ENCODE measurements at places on chromosomes 7 and 10. TPM values are rescaled to one million over a fixed set of nuclear protein-coding genes. Genes with fewer than 3 reads are reported as not detected.

GRCh38 chr7:148702876-148703670 lies 4.4 kb downstream of the CUL1 start:
- no peaks in the 10 kb centered on the region for H3K27me3 ChIP-seq
- peak overlapping the region; percentile 4 for H3K4me3 ChIP-seq
- peaks cover 68% of the 10 kb centered on the region for H3K4me1 ChIP-seq
- H3K36me3 ChIP-seq: peaks cover 11% of the 10 kb centered on the region
- peak overlapping the region; percentile 64 for H3K27ac ChIP-seq
- no peak for DNase-seq

DNA sequence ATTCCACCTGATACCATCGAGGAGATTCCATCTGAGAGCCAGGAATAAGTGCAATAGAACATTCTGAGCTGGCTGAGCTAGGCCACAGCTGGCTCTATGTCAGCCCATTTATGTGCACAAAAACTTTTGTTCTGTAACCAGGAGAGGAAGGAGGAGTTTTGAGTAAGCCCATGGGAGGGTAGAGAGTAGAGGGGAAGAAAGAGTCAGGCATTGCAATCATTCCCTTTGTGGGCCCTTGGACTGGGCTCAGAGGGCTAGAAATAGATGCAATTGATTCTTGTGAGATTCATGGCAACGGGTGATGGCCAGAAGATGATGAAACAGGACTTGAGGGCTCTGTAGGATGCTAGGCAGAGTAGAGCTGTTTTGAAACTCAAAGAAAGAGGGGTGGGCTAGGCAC lies 104.6 kb upstream of the KIF5B start:
- no peaks in the 10 kb centered on the region for H3K27me3 ChIP-seq
- no peaks in the 10 kb centered on the region for H3K36me3 ChIP-seq
- DNase-seq: no peak

The CCM2 gene
- 87.9 TPM for total RNA-seq

The PILRA gene
- 0.29 TPM for total RNA-seq

GRCh38 chr7:14924398-14924797 lies 21.8 kb upstream of the DGKB start:
- no peaks in the 10 kb centered on the region for H3K36me3 ChIP-seq
- no peaks in the 10 kb centered on the region for H3K27me3 ChIP-seq
- no peak for DNase-seq
- no peaks in the 10 kb centered on the region for H3K4me1 ChIP-seq
- H3K4me3 ChIP-seq: no peak overlapping the region

GRCh38 chr7:21568762-21569161 lies 25.9 kb downstream of the DNAH11 start:
- H3K36me3 ChIP-seq: no peaks in the 10 kb centered on the region
- no peak for DNase-seq
- no peak overlapping the region for H3K27ac ChIP-seq

GRCh38 chr7:111012799-111013675 lies 77.9 kb upstream of the LRRN3 start:
- H3K4me3 ChIP-seq: peak overlapping the region; percentile 37
- peak; percentile 67 for DNase-seq
- peaks cover 72% of the 10 kb centered on the region for H3K4me1 ChIP-seq
- peaks cover 5% of the 10 kb centered on the region for H3K36me3 ChIP-seq
- H3K27ac ChIP-seq: peak overlapping the region; percentile 86
- H3K27me3 ChIP-seq: no peaks in the 10 kb centered on the region

The DNTT gene
- total RNA-seq: not detected

GRCh38 chr7:152050547-152050971 lies 25.1 kb downstream of the GALNT11 start:
- H3K36me3 ChIP-seq: peaks cover 11% of the 10 kb centered on the region
- no peaks in the 10 kb centered on the region for H3K27me3 ChIP-seq
- no peak overlapping the region for H3K4me3 ChIP-seq
- H3K4me1 ChIP-seq: peaks cover 2% of the 10 kb centered on the region

- DNase-seq: no peak
- H3K4me1 ChIP-seq: no peaks in the 10 kb centered on the region
- H3K27me3 ChIP-seq: no peaks in the 10 kb centered on the region
- H3K27ac ChIP-seq: no peak overlapping the region
- no peak overlapping the region for H3K4me3 ChIP-seq
Observed at GRCh38 chr7:43458330-43459018, 124.4 kb upstream of the STK17A start.

DNA sequence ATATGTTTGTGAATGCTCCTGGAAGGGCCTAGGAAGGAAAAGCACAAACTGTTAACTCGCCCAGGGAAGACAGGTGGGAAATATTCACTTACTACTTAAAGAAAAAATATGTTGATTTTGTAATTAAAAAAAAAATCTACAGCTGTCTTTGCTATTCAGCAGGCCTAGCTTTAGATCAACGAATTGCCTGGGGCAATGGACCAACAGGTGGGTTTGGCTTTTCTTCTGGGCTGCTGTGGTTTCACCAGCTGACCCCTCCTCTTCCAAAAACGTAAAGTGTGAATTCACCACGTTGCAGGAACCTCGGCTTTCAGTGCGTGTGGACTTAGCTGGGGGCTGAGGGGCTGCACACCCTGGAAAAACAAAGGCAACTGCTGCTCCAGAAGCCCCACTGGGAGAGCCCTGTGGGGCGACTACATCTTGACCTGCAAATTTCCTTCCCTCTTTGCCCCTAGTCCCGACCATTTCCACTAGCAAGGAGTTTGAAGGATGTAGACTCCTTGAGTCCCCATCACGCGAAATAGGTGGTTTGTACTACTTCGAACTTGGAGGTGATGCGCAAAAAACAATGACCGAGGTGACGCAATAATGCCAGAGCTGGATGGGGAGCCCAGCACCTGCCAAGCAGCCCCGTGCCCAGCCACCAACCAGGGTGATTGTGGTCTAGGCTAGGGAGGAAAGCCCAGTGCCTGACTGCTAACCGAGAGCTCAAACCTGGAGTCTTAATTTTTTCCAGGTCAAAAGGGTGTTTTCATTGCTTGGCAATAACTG lies 7.4 kb downstream of the PRLHR start:
- no peaks in the 10 kb centered on the region for H3K4me1 ChIP-seq
- no peak for DNase-seq
- no peaks in the 10 kb centered on the region for H3K36me3 ChIP-seq
- peaks cover 1% of the 10 kb centered on the region for H3K27me3 ChIP-seq

GRCh38 chr7:16422103-16422435 lies 731 bp upstream of the CRPPA start:
- no peak overlapping the region for H3K27ac ChIP-seq
- no peaks in the 10 kb centered on the region for H3K27me3 ChIP-seq
- no peaks in the 10 kb centered on the region for H3K36me3 ChIP-seq
- peak overlapping the region; percentile 70 for H3K4me3 ChIP-seq
- peaks cover 13% of the 10 kb centered on the region for H3K4me1 ChIP-seq
- no peak for DNase-seq

DNA sequence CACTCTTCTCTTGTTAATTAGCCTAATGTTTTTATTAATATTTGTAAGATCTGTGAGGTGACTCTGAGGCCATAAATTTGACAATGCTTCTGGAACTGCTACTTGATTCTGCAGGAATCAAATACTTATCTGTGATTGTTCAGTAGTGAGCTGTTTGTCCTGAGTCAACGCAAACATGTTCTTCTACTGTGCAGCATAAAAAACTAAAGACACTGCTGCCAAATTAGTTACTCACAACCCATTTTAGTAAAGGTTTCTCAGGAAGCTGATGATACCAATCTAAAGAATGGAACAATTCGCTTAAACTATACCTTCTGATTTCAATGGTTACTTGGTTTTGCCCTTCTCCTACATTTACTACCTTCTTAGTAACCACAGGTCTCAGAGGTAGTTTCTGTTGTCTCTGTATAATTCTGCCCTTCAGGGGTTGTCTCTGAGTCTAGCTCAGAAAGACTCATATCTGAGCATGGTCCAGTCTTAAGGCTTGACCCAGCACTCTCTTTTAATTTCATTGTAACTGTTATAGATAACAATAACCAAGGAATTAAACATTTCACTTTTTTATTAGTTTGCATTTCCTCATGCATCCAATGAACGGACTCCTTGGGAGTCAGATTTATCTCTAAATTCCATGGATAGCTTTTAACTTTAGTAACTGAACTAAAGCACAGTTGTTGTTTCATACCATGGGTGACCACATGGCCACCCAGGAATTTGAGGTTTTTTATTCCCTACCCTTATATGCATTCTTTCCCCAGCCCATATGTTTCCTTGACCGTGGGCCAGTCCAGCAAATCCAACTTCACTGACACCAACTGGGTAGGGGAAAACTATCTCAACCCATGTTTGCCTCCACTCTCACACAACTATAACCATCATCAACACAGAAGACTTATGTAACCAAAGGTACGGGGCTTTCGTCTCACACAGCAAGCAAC lies 309.5 kb upstream of the TEX47 start:
- DNase-seq: no peak
- H3K4me3 ChIP-seq: no peak overlapping the region
- H3K27me3 ChIP-seq: peaks cover 4% of the 10 kb centered on the region

- no peaks in the 10 kb centered on the region for H3K4me1 ChIP-seq
- no peak overlapping the region for H3K4me3 ChIP-seq
- no peak for DNase-seq
- no peak overlapping the region for H3K27ac ChIP-seq
- peaks cover 14% of the 10 kb centered on the region for H3K36me3 ChIP-seq
- H3K27me3 ChIP-seq: no peaks in the 10 kb centered on the region
Observed at GRCh38 chr7:107274506-107274905, 105.7 kb downstream of the HBP1 start.

- H3K36me3 ChIP-seq: no peaks in the 10 kb centered on the region
- H3K27ac ChIP-seq: no peak overlapping the region
- no peak overlapping the region for H3K4me3 ChIP-seq
- no peaks in the 10 kb centered on the region for H3K4me1 ChIP-seq
Observed at GRCh38 chr7:24463474-24463873, 109.8 kb upstream of the PALS2 start.

DNA sequence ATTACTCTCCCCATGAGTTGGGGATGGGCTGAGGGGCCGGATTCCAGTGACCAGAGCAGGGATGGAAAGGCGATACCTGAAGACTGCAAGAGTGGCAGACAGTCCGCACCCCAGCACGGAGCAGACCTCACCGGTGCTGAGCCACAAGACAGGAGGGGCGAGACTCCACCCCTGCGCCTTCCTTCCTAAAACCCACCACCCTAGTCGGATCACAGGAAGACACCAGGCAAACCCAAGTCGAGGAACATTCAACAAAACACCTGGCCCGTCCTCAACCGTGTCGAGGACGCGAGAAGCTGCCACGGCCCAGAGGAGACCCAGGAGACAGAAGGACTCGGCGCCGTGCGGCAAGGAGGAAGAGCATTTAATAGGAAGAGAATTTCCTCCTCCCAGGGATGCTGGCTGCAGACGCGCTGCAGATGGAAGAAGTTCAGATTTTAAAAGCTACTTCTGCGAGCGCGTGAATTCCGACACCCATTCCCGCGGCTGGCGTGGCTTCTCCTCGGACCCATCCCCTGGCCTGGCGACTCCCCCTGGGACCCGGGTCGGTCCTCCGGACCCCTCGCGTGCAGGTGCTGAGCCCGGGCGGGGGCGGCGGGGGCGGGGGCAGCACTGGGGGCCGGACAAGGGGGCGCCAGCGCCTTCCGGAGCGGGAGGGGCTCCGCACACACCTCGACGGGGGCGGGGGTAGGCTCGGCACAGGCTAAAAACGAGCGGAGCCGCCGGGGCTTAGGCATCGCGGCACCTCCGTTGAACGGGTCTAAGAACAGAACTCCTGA lies 563 bp upstream of the UTF1 start:
- no peak overlapping the region for H3K27ac ChIP-seq
- H3K27me3 ChIP-seq: peaks cover 57% of the 10 kb centered on the region
- H3K4me1 ChIP-seq: peaks cover 20% of the 10 kb centered on the region
- H3K36me3 ChIP-seq: no peaks in the 10 kb centered on the region
- H3K4me3 ChIP-seq: no peak overlapping the region

GRCh38 chr7:33554576-33554975 lies 350.8 kb upstream of the BMPER start:
- H3K27me3 ChIP-seq: no peaks in the 10 kb centered on the region
- H3K4me3 ChIP-seq: no peak overlapping the region
- no peaks in the 10 kb centered on the region for H3K4me1 ChIP-seq
- DNase-seq: no peak
- peaks cover 2% of the 10 kb centered on the region for H3K36me3 ChIP-seq

- no peak for DNase-seq
- peaks cover 2% of the 10 kb centered on the region for H3K27me3 ChIP-seq
- no peak overlapping the region for H3K27ac ChIP-seq
- no peak overlapping the region for H3K4me3 ChIP-seq
- no peaks in the 10 kb centered on the region for H3K36me3 ChIP-seq
Observed at GRCh38 chr10:76034353-76035205, 603.2 kb downstream of the LRMDA start.

The EGFR gene
- not detected for total RNA-seq

- DNase-seq: no peak
- no peaks in the 10 kb centered on the region for H3K36me3 ChIP-seq
- H3K27me3 ChIP-seq: no peaks in the 10 kb centered on the region
- H3K4me3 ChIP-seq: no peak overlapping the region
Observed at GRCh38 chr10:30821994-30822692, 192.6 kb upstream of the LYZL2 start.

GRCh38 chr10:43026039-43026973 lies 50.6 kb upstream of the RET start:
- no peaks in the 10 kb centered on the region for H3K4me1 ChIP-seq
- no peaks in the 10 kb centered on the region for H3K27me3 ChIP-seq
- no peak for DNase-seq
- no peak overlapping the region for H3K4me3 ChIP-seq
- no peak overlapping the region for H3K27ac ChIP-seq

DNA sequence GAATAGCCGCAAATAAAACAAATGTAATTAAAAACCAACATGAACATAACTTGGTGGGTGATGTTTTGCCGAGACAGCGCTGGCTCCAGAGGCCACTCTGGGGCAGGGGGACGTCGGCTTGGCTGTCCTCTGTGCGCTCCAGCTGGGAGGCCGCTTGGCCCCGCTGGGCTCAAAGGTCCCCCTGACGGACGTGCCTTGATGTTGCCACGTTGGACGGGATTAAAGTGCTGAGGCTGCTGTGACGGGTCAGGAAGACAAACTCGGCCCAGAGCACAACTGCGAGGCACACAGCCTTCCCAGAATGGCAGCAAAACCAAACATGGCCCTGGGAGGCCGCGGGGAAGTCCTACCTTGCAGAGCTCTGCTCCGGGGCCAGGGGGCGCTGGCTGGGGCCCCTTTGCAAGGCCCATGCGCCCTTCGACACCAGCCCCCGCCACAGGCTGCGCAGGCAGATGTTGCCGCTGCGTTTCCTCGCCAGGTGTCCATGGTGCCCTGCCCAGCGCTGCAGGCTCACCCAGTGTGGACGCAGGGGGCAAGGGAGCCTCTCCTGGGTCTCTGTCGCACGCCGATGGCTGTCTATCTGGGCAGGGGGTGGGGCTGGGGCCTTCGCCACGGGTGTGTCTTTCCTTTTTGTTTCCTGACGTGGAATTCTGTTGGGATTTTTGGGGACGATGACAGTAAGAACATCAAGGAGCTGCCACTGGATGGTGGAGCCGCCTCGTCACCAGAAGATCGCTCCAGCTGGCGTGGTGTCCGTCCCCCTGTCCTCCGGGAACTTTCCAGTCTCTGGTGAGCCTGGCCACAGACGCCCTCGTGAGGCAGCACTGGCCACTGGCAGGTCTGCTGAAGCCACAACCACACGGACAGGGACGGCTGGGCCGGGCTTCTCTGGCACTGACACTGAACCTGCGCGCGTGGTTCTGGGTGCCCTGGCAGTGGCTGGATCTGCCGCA lies 99.6 kb upstream of the DIP2C start:
- no peaks in the 10 kb centered on the region for H3K36me3 ChIP-seq
- H3K27me3 ChIP-seq: peaks cover 5% of the 10 kb centered on the region
- peak overlapping the region; percentile 60 for H3K4me3 ChIP-seq
- peak; percentile 53 for DNase-seq
- H3K4me1 ChIP-seq: peaks cover 2% of the 10 kb centered on the region
- no peak overlapping the region for H3K27ac ChIP-seq
